ENCODE measurements at places on chromosomes 3 and 15.

GRCh38 chr3:59766200-59766872, 716.5 kb upstream of the CFAP20DC start:
- no peak for DNase-seq

DNA sequence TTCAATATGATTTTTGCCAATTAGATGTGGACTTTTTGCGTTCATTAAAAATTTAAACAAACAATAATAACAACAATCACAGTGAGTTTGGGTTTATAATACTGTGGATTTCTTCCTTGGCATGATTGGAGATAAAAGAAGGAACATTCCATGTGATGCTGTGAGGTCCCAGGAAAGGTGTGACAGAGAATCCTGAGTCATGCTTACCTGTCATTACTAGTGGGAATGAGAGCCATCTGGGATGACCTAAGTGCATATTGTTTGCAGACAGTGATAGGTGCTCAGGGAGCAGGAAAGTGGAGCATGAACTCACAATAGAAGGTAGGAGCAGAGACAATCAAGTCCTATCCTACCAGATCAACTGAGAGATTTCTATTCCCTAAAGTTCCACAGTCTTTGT, 766.5 kb upstream of the CFAP20DC start:
- DNase-seq = no peak

GRCh38 chr15:69389426-69389825, 24.7 kb upstream of the KIF23 start:
- DNase-seq = no peak

GRCh38 chr3:55570271-55570711, 83.2 kb upstream of the WNT5A start:
- no peak for DNase-seq

- no peak for DNase-seq
These were observed 191.3 kb downstream of the ADAMTSL3 start for GRCh38 chr15:83845230-83845629.

DNA sequence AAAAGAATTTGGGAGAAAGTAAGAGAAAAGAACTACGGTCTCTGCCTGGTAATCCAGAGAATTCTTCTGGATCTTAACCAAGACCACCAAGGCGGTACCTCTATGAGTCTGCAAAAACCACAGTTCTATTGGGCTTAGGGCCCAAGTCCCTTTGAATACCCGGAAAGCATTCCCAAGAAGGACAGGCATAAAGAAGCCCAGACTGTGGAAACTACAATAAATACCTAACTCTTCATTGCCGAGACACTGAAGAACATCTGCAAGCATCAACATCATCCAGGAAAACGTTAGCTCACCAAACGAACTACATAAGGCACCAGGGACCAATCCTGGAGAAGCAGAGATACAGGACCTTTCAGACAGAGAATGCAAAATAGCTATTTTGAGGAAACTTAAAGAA, 162.3 kb upstream of the TMC3 start:
- DNase-seq = no peak

DNA sequence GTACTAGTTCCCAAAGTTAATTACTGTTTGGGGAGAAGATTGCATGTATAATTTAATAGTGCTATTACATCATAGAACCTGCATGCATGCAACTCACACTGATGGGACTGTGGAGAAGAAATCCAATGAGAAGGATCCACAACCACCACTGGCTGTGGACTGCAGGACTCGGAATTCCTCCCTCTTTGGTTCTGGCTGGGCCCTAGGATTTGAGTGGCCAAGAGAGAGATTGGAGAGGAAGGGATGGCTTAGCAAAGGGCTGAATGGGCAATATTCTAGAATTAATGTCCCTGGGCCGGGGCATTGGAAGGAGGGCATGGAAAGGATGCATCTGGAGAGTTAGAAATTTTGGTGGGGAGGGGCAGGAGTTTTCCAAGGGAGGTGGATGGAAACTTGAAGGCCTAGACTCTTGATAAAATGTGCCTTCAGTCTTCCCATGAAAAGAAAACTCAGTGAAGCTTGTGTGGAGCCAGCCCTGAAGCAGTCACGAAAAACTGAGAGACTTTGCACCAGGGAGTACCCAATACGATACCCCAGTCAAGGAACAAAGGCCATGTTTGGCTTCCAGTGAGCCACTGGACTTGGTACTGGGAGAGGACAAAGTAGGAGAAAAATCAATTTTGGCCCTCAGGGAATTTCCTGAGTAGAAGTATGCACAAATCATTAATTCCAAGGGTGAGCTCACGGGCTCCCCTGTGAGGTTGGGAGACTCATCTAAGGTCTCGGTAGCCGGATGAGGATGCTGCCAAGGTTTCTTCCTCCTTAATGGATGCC, 31.4 kb upstream of the TPM1 start:
- DNase-seq = peak; percentile 90

GRCh38 chr3:180229113-180229512, 192.4 kb upstream of the PEX5L start:
- DNase-seq = no peak

DNA sequence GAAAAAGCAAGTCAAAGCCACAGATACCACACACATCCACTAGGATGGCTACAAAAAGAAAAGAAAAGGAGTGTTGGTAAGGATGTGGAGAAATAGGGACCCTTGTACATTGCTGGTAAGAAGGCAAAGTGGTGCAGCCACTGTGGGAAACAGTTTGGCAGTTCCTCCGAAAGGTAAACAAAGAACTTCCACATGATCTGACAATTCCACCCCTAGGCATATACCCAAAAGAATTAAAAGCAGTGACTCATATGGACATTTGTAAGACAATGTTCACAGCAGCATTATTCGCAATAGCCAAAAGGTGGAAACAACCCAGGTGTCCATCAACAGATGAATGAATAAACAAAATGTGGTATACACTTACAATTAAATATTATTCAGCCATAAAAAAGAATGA, 22.2 kb upstream of the GMPPB start:
- DNase-seq = no peak

DNA sequence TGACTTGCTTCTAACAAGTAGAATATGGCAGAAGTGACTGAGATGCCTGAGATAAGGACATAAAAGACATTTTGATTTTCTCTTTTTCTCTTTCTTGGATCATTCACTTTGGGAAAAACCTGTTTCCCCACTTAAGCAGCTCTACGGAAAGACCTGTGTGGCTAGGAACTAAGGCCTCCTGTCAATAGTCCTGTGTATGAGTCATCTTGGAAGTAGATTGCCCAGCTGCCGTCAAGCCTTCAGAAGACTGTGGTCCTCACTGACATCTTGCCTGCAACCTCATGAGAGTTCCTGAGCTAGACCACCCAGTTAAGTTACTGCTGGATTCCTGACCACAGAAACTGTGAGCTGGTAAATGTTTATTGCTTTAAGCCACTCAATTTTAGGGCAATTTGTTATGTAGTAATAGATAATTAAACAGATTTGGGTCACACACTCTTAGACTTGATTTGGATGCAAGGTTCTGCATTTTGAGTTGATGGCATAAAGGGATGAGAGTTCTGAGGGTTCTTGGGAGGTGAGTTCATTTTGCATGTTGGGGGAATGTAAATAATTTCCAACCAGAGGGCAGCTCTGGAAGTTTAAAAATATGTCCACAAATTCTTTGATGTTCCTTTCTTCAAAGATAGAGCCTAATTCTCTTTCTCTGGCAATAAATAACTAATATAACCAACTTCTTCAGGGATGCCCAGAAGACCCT, 229.2 kb downstream of the SQOR start:
- no peak for DNase-seq

- DNase-seq = peak; percentile 63
These were observed 189.2 kb upstream of the THRB start for GRCh38 chr3:24683633-24684384.

- DNase-seq = no peak
These were observed 1036.6 kb downstream of the NTRK3 start for GRCh38 chr15:87219650-87220615.

GRCh38 chr3:45309876-45310275, 78.5 kb upstream of the LARS2 start:
- DNase-seq = no peak

DNA sequence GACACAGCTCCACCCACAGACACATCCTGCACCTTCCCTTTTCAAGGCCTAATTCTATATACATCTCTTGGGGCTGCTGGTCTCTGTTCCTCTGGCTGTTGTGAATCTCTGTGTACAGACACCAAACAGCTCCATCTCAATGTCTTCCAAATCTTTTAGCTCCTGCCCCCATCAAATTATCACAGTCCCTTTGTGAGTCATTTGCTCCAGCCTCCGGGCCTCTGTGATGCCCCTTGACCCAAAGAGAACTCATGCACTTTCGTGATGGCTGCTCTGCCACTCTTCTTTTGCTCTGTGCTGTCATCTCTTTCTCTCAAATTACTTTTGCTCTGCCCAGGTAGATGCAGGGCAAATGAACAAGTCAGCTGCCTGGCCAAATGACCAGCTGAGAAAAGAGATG, 369.0 kb upstream of the CDIN1 start:
- DNase-seq = no peak

- DNase-seq = no peak
These were observed 27.6 kb upstream of the UBE2E2 start for GRCh38 chr3:23175341-23176083.

GRCh38 chr3:145735631-145736030, 425.4 kb downstream of the PLOD2 start:
- no peak for DNase-seq

GRCh38 chr3:15955968-15956367, 158.2 kb upstream of the ANKRD28 start:
- no peak for DNase-seq

DNA sequence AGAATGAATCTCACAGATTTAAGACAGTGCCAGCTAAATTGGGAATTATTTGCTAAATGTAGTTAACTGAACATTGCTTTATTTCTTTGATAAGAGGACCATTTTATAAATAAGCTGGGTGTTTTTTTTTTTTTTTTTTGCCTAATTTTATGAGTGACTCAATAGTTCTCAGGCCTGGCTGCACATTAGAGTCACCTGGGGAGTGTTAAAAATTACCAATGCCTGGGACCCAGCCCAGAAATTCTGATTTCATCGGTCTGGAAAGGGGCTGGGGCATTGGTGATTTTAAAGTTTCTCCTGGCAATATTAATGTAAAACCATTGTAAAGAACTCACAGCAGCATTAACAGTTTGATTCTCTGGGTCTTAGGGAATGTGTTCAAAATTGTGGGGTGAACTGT, 51.2 kb upstream of the PHLDB2 start:
- DNase-seq = no peak

DNA sequence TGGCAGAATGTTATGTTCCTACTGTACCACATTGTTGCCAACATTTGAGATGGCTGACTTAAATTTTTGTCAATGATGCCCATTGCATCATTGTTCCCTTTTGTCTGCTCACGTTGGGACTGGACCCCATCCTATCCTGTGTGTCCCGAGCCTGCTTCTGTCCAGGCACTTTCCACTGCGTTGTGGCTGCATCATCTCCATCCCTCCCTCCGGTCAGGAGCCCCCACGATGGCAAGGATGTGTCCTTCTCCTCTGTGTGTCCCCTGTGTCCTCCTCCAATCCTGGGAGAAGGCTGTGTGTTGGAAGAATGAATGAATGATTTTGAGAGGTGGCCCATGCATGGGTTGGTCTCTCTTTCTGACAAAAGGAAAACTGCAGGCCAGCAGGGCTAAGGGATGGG, 19.4 kb upstream of the MRPS22 start:
- DNase-seq = no peak

DNA sequence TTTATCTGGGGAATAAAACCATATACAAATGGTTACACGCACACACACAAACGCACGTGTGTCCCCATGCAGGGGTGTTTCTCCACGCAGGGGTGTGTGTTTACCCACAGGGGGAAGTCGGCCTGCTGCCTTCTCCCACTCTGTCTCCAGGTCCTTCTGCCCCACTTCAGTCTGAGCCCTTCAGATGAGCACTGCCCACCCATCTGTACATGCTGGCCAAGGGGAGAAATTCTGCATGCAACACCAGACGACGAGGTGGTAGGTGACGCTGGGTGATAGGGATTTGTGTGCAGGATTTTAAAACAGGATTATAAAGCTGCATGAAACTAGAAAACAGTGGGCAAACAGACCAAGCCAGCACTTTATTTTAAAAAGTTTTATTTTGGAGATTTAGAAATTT, 122.5 kb downstream of the TJP1 start:
- no peak for DNase-seq

GRCh38 chr3:156180077-156180476, 59.7 kb downstream of the KCNAB1 start:
- DNase-seq = no peak

GRCh38 chr15:41727143-41727542, 47.1 kb upstream of the MAPKBP1 start:
- DNase-seq = no peak

DNA sequence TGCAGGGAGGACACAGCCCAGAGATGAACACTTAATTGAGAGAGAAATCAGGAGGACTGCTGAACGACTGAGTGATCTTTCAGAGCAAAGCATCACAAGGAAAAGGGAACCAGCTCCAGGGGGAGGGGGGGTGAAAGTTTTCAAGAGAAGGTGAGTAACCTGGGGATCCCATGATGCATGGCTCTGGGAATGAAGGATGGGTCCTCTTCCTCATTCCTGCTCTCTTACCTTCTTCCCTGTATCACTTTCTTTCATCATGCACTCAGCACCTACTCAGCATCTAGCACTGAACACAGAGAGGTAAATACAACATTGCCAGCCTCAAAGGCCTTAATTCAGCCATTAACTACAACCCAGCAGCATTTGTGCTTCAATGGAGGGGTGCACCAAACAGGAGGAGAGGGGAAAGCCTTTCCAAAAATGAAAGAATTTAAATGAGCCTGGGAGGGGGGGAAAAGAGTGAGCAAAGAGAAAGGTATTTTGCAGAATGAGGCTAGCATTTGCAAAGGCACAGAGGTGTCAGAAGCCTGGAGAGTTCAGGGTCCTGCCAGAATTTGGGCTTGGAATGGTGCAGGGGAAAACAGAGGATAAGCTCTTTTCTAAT, 427.4 kb downstream of the FOXP1 start:
- no peak for DNase-seq

DNA sequence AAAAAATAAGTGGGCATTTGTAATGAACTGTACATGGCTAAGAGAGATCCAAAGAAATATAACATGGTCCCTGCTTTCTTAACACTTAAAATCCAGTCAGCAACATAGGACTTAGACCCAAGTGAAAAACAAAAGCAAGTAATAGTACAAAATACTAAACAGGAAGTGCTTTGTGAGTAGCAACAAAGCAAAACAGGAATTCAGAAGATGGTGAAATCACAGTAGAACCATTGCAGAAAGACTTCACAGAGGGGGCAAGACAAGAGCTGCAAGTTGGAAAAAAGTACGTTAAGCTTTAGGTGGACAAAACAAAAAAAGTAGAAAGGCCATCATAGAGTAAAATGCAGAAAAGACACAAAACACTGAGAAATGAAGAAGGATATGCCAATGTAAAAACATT, 116.0 kb downstream of the TBC1D5 start:
- no peak for DNase-seq

All from small intestine (tissue), 16 donors.